ENCODE measurements at places on chromosomes 4 and X.

DNA sequence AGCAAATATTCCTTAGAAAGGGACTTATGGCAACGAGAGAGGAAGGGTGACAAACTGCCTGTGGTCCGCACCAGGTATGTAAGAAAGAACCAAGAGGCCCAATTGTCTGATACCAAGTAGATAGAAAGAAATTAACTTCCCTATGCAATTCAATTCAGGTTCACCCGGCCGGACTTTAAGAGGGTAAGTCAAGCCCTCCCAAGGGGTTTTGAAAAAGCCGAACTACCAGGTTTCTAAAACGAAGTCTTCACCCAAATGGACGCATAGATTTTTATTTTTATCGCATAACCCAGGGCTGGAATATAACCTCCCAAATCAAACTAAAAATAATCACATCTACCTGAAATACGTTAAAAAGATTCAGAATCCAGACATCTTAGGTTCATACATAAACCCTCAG lies 1.6 kb upstream of the MAB21L2 start:
- DNase-seq, result no peak

GRCh38 chr4:8540072-8540471 lies 40.1 kb upstream of the GPR78 start:
- DNase-seq, result no peak

DNA sequence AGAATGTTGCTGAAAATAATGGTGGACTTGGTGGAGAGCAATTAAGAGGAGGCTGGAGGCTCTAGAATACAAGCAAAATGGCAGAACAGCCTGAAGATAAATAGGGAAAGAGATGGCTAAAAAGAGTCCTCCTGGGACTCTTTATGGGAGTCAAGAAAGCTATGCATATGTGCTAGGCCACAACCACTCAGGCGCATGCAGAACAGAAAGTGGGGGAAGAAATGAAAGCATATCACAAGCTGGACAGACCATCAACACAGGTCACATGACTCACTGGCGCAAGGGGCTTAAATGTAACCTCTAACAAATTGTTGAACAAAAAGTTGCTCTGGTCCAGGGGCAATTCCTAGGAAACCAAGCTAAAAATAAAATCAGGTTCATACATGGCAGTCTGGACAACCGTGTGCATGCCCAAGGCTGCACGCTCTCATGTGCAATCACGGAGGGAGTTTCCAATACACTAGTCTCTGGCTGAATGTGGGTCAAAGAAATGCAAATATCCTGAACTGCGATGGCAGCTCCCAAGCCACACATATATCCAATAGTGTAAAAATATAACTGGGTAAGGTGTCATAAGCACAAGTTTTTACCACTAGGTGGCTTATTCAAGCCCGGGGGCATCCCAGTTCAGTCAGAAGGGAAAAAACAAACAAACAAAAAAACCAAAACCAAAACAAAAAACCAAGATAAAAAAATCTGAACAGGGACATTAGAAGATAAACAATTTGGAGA lies 45.4 kb downstream of the ZNF711 start:
- DNase-seq, result no peak

DNA sequence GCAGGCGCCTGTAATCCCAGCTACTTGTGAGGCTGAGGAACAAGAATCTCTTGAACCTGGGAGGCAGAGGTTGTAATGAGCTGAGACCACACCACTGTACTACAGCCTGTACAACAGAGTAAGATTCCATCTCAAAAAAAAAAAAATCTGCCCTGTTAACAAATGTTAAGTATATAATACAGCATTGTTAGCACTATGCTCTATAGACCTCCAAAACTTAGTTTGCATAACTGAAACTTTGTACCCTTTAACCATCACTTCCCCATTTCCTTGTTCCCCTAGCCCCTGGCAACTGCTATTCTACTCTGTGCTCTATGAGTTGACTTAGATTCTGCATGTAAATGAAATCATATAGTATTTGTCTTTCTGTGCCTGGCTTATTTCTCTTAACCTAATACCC lies 76.7 kb downstream of the TAB3 start:
- no peak for DNase-seq

GRCh38 chr4:184765473-184766340 lies 31.8 kb upstream of the CENPU start:
- DNase-seq, result no peak

- DNase-seq, result no peak
These were observed 15.4 kb downstream of the NHS start for GRCh38 chrX:17390419-17390850.
